ENCODE measurements at places on chromosomes 1 and 21.

DNA sequence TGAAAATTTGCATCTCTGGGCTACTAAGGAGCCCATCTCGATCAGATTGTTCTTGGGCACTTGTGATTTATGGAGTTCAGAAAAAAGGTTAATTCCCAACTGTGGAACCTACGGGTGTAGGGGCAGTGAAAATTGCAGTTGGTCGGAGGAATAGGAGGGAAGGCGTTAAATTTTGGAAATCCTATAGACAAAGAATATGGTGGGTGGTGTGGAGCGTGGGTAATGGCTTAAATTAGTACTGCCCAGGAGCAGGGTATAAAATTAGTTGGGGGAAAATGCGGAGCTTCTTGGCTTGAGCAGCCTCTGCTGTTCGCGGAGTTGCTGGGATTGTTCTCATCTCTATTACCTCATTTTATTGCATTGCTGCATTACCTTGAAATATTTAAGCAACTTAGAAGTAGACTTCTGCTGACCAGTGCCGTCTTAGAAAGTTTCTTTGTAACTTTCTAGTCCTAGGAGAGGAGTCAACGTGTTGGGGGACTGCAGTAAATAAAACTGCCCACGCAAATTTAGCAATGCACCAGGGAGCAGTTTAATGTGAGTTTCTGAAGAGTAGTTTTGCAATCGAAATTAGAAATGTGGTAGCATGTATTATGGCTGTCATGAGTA is 514 bp downstream of the S1PR1 start:
- no peak for DNase-seq

GRCh38 chr1:118927427-118928187 is 60.5 kb downstream of the TBX15 start:
- DNase-seq = no peak

- no peak for DNase-seq
These were observed 25.0 kb downstream of the SLAMF1 start for GRCh38 chr1:160621633-160622413.

- DNase-seq = no peak
These were observed 4.5 kb downstream of the HSPB7 start for GRCh38 chr1:16013220-16013907.

DNA sequence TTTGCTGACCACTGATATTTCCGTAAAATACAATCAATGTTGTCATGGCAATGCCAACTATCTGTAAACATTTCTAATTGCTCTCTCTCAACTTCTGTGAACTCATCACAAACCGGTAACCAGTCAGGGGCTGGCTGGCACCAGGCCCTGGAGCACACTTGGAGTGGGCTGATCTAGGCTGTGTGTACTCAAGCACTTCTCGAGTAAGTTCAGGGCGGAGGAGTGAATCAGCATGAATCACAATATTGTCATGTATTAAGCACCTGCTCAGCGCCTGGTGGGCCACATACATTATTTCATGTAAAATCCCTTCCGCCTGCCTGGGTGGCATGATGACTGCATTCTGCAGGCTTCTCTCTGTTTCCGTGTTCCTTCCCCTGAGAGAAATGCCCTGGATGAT is 212.4 kb downstream of the FOXD2 start:
- DNase-seq = no peak

DNA sequence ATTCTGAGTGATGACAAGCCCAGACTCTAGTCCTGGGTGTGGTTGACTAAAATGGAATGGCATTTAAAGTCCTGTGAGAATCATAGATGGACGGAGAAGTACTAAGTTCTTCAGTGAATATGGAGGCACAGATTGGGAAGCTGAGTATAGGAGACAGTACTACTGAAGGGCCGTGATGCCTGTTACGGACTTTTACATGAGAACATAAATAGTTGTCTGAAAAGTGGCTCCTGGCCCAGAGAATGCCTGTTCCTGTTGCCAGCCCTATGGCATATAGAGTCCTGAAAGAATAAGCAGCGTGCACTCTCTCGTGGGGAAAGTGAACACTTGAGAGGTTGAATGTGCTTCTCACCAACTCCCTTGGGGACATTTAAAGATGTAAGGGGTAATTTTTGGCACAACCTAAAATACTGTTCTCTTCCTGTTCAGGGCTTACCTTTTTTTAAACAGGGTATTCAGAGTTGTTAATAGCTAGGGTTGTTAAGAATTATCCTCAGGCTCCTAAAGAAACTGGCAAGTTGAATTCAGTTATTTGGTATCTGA is 20.4 kb downstream of the CCT8 start:
- no peak for DNase-seq

GRCh38 chr1:199292896-199293295 is 654.1 kb downstream of the PTPRC start:
- DNase-seq = no peak

GRCh38 chr1:90726986-90727480 is 9.9 kb upstream of the BARHL2 start:
- DNase-seq = no peak

DNA sequence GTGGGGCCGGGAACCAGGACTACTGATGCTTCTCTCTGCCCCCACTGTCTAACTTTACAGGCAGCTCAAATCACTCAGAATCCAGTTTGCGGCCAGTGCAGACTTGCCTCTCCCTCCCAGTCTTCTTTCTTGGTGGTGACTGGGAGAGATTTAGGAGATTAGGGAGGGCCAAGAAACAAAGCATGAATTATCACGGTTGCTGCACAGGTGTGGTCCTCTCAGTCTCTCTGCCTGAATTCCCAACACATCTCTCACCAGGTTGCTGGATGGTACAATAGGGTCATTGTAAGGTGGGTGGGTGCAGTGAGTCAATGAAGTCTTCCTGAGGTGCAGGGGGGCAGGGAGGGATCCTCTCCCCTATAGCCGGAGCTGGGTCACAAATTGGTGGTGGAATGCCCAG is 12.6 kb downstream of the S100A11 start:
- no peak for DNase-seq

GRCh38 chr1:174968750-174969244 is 30.9 kb upstream of the CACYBP start:
- no peak for DNase-seq

- DNase-seq = no peak
These were observed 1.1 kb downstream of the ITLN1 start for GRCh38 chr1:160883581-160884513.

DNA sequence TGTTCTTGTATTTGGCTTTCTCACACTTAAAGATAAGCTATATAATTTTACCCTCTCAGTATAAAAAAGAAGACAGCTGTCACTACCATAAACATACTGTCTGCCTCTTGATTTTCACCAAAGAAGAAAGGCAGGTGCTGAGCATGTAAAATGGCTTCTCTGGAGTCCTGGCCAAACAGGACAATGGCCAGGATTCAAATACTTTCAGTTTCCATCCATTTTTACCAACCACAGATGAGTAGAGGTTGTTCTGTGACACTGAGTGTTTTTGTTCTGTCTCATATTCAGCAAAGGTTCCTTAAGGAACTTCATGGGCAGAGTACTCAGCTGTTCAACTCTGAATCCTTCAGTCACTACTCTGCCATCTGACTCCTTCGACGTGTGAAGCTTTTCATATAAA is 29.4 kb upstream of the RAB3GAP2 start:
- no peak for DNase-seq

DNA sequence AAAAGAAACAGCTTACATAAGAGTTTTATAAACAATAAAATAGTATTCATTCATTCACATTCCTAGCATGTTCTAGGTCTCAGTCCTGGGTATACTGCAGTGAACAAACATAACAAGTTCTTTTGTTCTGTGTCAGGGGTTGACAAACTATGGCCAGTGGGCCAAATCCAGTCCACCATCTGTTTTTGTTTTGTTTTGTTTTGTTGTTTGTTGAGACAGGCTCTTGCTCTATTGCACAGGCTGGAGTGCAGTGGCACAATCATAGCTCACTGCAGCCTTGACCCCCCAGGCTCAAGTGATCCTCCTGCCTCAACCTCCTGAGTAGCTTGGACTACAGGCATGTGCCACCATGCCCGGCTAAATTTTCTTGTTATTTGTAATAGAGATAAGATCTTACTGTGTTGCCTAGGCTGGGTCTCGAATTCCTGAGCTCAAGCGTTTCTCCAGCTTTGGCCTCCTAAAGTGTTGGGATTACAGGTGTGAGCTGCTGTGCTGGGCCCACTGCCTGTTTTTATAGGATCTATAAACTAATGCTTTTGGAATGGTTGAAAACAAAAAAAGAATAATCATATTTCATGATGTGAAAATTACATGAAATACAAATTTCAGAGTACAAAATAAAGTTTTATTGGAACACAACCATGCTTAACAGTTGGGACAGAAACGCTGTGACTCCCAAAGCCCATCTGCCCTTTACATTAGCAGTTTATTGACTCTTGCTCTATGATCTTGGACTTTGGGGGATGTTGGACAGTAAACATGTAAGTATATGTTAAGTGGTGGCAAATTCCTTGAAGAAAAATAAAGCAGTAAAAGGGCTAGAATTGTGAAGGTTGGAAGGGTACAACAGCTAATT is 17.9 kb downstream of the CAPZA1 start:
- no peak for DNase-seq

DNA sequence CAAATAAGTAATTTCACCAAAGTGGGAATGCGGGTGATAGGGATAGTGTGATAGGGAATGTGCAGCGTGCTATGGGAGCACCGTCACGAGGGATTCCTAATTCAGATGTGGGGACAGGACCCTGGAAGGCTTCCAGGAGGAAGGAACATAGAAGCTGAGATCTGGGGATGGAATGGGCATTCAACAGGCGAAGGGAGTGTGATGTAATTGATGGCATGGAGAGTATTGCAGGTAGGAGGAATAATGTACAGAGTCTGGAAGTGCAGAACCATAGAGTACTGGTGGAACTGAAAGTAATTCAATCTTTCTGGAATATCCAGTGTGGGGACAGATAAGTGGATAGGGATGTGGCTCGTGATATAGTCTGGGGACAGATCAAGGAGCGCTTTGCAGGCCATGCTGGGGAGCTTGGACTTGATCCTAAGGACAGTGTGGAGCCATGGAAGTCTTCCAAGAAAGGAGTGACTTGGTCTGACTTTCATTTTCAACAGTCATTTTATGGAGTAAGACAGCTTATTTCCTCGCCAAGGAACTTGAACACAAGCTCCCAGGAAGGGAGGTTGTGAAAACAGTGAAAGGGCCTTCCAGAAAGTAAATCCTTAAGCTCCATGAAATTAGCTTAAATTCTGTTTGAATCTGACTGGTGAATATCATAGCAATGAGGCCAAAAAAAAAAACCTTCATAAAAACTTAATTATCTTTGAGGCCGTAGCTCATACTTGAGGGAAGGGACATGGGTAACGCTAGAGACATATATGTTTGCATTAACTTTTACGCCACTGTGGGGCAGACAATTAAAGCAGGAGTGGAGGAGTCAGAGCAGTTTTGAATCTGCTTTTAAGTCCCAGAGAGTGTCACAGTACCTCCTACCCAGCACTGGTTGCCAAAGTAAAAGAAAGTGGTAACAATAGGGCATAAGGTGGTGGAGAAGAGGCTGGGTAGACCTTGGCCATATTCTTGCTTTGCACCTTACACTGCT is 55.8 kb downstream of the ROR1 start:
- no peak for DNase-seq

DNA sequence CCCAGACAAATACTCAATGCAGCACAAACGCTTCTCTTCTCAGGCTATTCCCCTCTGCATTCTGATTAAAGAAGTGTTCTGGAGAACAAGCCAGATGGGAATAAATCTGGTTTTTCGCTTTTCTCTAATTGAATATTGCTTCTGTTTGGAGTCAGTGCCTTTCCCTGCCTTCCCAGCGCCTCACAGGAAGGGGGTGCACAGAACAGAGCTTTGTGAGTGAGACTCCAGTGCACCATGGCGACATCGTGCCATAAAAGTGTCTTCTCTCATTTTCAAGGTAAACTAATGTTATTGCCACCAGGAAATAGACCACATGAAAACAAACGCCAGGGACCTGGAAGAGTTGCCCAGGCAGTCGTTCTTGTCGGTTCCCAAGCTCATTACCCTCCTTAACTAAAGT is 43.6 kb upstream of the SLC45A1 start:
- DNase-seq = no peak
